Activated CD8-positive, alpha-beta T cell treated with anti-CD3 and anti-CD28 coated beads, Interleukin-2, amount 10 ng/mL, durations not matched to agents 7 days and 5 days (primary cell): ENCODE measurements at places on chromosomes 7 and 10.

DNA sequence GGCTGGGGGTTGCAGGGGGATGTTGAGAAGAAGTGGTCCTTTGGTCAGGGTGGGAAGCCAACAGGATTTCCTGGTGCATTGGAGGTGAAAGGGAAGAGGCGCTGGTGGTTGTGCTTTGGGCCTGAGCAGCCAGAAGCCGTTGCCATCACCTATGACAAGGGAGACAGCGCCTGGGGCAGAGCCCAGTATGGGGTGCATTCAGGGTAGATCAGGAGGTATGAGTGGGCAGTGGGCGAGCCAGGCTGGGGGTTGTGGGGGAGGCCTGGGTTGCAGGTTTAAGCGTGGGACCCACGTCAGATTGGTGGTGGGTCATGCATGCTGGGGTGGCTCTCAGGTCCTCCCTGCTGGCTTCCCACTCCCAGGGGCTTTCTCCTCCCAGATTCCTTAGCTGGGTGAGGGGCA, 6.3 kb upstream of the PILRB start:
- DNase-seq = no peak

- DNase-seq = no peak
Observed at GRCh38 chr10:128172756-128173155, 46.5 kb upstream of the MKI67 start.

GRCh38 chr10:74752371-74753040, 73.9 kb upstream of the KAT6B start:
- no peak for DNase-seq

DNA sequence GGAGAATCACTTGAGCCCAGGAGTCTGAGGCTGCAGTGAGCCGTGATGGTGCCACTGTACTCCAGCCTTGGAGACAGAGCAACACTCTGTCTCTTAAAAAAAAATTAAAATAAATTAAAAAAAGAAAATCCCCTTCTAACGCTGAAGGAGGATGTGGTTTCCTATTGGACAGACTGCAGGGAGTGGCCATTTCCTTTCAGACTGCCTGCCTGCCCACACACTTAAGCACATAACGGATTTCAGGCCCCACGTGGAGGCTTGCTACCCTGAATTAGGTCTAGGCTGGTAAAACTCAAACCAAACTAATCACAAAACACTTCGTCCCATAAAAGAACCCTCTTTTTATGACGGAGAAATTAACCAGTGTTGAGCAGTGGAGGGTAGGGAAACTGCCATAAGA, 34.0 kb downstream of the GATA3 start:
- DNase-seq = peak; percentile 74

- DNase-seq = no peak
Observed at GRCh38 chr10:82924711-82925110, 1049.7 kb downstream of the NRG3 start.

DNA sequence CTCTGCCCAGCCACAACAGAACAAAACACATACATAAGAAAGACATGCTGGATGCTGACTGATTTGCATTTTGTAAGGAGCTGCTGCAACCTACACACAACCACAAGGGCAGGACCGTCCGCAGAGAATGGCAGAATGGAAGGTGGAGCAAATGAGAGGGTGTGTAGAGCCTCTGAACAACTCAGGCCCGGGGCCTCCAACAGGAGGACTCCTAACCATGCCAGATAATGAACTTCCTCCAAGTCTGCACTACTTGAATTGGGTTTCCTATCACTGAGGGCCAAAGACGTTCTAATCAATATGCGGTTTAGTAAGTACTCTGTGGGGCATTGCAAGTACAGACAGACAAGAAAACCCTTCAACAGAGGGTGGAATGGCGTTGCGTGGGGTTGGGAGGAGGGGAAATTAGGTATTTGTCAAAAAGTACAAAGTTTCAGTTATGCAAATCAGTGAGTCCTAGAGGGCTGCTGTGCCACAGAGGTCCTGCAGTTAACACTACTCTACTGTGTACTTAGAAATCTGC, 14.6 kb downstream of the VOPP1 start:
- DNase-seq = no peak

DNA sequence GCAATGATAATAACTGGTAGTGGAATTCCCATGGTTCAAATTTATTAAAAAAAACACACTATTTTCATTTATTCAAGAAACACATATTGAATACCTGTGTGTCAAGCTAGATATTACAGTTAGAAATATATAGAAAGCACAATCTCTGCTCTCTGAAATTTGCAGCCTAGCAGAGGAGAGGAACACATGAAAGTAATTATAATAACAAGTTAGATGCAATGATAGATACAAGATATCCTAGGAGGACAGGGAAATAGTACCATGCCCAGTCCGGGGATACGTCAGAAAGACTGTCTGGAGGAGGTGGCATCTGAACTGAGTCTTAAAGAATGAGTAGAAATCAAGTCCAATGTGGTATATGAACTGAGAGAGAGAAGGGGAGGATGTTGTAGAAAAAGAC, 485.6 kb upstream of the C7orf33 start:
- DNase-seq = no peak

DNA sequence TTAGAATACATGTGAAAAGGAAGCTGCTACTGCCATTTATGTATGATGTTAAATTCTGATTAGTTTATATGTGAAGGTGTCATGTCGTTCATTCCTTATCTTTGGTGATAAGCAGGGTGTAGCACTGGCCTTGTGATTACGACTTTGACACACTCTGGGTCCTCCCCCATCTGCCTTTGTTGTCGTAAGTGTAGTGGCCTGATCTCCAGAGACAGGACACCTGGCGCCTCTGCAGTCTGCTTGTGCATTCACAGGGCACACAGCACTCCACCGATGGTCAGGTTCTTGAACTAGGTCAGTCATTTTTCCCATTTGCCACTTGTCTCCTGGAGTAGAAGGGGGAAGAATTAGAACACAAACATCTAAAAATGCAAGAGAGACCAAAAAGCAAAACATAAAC, 186.0 kb downstream of the PRKCQ start:
- no peak for DNase-seq

- DNase-seq = peak; percentile 37
Observed at GRCh38 chr7:26090927-26091519, 61.0 kb upstream of the NFE2L3 start.

GRCh38 chr10:66924674-66925345, 1.0 kb upstream of the LRRTM3 start:
- DNase-seq = no peak

- DNase-seq = no peak
Observed at GRCh38 chr7:14583518-14583917, 319.0 kb downstream of the DGKB start.

GRCh38 chr7:47552621-47553020, 29.3 kb downstream of the TNS3 start:
- DNase-seq = no peak

DNA sequence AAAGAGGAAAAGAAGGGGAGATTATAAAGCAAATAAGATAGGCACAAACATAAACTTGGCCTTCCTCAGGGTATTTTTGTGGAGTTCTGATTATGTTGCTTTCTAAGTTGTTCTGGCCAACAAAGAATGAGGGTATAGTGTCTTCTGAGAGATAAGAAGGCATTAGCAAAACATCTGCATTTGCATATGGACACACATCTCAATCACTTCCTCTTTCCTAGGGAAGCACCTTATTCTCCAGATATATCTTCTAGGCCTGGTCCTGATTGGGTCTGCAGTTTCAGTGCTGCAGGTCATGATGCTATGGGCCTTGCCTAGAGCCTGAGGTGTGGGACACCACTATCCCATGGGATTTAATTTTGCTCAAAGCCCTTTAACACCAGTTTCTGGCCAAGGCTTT, 308.8 kb upstream of the PHYHIPL start:
- DNase-seq = no peak

DNA sequence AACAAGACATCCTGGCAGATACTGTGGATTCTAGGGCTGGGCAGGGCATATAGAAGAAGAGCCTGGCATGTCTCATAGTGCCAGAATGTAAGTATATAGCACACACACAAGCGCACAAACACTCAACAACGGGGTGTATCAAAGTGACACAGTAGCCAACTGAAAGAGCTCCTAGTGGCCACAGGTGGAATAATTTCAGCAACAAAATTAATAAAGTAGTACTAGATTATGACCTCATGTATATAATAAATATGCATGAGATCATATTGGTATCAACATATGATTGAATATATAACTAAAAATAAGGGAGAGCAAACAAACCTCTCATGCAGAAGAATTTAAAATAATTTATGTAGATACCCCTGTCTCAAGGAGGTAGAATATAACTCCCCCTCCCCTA, 72.4 kb upstream of the CXCL12 start:
- no peak for DNase-seq

DNA sequence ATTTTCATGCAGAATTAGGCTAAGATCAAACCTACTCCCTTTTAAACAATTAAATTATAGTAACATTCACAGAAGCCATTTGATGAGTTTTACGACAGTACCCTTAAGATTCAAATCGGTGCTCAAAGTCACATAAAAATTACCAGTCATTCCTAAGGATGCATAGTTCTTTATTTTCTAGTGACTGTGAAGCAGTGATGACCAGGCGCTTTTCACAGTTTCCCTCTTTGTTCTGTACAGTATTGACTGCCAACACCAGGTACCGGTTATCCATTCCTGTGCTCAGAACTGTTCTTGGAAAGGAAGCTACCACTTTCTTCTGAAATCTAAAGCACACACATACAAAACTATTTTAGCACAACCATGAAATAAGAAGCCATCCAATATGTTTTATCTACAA, 1.9 kb downstream of the DNA2 start:
- DNase-seq = no peak

DNA sequence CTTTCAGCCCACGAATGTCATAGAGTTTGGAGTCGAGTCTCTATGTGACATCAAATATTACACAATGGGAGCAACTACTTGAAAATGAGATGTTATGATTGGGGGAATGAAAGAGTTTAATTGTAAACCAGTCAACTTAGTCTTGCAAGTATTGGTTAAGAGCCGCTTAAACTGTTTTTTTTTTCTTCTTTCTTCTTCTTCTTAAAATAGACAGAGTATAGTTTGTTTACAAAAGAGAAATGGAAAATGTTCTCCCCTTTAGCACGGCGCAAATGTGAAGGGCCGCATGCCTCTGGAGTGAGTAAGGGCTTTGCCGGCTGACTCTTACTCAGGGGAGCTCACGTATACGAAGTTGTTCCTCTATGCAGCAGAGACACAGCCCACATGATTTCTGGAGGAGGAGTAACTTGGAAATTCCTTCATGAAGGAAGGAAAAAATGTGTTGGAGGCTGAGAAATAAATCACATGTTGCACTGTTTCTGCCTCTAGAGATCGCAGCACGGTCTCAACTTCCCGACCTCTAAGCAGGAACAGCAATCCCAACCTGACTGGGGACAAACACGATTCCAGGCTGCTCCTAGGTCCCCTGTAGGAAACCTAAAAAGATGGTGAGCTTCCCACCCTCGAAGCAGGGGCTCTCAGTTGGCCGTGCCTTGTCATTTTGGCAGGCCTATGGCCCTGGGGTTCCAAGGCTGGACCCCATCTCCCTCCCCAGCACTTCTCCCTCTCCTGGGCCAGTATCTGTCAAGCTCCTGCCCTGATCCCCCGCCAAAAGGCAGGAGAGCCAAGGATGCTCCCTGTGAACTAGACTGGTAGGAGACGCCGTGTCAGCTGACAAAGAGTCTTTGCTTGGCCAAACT, 44.8 kb downstream of the MYOF start:
- DNase-seq = no peak

DNA sequence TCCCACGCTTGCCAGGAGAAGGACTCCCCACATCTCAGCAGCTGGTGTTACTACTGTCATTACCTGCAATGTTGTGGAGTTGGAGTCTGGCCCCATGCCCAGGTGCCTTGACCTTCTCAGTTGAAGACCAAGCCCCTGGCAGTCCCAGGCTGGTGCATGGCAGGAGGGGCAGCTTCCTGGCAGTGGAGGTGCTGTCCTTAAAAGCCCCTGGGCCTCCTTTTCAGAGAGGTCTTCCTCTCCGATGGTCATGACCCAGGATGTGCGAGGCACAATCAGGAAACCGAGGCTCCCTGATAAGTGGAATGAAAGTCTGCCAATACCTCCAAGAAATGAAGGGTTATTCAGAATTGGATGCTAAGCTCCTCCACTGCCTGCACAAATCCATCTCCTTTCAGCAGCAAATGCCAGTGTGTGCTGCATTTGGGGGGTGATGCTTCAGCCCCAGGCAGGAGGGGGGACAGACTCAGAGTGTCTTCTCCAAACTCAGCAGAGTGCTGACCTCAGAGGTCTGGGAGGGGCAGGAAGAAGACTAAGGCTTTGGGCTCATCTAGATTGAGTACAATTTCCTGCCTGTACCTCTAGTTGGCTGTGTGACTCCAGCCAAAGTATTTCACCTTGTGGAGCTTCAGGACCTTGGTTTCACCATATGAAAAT, 97.0 kb upstream of the DDC start:
- peak; percentile 64 for DNase-seq
